Hematopoietic multipotent progenitor cell treated with erythropoietin and hydrocortisone succinate and interleukin-3 and kit ligand, for 17 days (in vitro differentiated cells): ENCODE measurements at places on chromosomes 7 and 10.

DNA sequence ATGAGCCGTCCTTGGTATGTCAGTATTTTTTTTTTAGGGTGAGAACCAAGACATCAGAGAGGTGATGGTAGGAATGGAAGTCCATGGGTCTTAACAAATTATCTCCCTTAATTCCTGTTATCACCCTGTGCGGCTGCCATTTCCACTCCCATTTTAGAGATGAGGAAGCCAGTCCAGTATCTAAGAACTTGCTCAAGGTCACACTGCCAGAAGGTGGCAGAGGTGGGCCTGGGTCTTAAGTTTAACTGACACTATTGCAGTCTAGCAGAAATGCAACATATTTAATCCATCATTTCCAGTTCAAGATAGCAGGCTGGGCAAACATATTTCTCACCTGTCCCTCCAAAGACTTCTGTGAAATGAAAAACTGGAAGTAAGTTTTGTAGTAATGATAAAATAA, 108.3 kb downstream of the GLI3 start:
- DNase-seq: no peak

- no peak for DNase-seq
Observed at GRCh38 chr7:116258734-116259133, 48.4 kb downstream of the TES start.

DNA sequence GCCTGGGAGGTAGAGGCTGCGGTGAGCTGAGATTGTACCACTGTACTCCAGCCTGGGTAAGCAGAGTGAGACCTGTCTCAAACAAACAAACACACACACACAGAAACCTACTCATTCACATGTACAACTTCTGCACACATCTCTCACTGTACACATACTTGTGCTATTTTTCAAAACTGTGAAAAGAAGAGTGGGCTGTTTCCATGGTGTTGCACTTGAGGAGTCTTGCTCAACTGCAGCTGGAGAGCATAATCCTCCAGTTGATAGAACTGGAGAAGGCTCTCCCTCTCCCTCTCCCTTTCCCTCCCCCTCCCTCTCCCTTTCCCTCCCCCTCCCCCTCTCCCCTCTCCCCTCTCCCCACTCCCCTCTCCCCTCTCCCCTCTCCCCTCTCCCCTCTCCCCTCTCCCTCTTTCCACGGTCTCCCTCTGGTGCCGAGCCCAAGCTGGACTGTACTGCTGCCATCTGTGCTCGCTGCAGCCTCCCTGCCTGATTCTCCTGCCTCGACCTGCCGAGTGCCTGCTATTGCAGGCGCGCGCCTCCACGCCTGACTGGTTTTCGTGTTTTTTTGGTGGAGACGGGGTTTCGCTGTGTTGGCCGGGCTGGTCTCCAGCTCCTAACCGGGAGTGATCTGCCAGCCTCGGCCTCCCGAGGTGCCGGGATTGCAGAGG, 43.7 kb upstream of the DLD start:
- DNase-seq: no peak

- DNase-seq: no peak
Observed at GRCh38 chr10:5441106-5441505, 28.7 kb downstream of the NET1 start.
